ENCODE measurements at places on chromosomes 16 and 17.

GRCh38 chr16:78553268-78554039 lies 454.0 kb downstream of the WWOX start:
- DNase-seq, result no peak

DNA sequence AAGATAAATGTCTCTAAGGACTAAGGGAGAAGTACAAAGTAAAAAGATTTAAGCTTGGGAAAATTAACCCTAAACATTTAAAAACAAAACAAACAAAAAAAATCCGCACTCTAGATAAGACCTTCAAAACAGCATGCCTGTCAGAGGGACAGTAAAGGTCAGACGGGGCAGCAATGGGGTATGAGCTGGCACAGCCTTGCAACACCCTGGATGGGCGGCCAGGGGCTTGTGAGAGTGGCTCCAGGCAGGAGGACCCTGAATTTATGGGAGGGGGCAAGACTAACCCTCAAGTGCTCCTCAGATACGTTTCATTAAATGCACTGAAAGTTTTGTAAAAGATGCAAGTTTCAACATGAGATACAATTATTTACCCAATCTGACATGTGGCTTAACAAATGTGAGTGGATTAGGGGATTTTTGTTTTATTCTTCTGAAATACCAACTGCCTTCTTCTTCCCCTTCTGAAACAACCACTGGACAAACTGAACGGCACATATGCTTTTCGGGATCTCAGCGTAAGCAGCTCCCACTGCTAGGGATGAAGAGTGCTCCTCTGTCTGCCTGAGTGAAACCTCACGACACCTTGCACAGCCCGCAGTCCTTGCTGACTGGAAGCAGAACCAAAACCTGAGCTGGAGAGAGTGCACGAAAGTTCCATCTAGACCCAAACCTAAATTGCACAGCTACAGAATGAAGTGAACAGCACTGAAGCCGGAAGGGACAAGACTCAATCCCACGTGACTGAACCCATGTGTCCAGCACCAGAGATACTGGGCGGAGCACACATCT lies 128.4 kb downstream of the ANKRD11 start:
- DNase-seq, result no peak

DNA sequence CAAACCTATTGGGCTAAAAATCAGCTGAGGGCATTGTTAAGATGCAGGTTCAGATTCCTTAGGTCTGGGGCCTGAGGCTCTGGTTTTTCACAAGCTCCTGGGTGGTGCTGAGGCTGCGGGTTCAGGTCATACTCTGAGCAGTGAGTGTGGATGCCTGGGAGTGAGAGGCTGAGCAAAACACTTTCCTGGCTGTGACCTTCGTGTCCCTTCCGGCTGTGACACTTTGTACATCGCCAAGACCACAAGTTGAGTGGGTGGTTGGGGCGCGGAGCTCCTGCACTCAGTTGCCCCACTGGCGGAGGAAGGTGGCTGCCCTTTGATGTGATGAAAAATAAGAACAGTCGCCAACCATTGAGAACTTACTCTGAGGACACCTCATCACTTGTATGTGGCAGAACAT lies 24.8 kb downstream of the CCR7 start:
- no peak for DNase-seq

DNA sequence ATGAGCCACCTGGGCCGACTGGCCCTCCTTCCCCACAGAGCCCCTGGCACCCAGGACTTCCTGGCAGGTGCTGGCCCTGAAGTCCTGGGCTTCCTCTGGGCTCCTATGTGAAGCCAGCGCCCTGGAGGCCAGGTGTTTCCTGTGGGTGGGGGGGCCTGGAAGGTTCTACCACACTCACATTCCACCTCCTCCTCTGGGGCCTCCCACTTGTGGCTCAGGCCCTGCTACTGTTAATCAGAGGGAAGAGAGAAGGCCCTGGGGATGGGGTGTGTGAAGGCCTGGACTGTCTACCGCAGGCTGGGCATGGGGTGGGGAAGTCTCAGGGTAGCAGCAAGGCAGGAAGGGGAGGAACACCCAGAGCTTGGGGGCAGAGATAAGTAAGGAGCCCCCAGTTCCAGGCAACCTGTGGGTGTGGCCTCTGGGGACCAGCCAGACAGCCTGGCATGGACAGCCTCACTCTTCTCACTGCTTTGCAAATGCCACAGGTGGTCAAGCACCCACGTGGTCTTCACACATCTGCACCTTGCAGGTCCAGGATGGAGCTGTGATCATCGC lies 111.9 kb upstream of the TNRC6C start:
- no peak for DNase-seq

DNA sequence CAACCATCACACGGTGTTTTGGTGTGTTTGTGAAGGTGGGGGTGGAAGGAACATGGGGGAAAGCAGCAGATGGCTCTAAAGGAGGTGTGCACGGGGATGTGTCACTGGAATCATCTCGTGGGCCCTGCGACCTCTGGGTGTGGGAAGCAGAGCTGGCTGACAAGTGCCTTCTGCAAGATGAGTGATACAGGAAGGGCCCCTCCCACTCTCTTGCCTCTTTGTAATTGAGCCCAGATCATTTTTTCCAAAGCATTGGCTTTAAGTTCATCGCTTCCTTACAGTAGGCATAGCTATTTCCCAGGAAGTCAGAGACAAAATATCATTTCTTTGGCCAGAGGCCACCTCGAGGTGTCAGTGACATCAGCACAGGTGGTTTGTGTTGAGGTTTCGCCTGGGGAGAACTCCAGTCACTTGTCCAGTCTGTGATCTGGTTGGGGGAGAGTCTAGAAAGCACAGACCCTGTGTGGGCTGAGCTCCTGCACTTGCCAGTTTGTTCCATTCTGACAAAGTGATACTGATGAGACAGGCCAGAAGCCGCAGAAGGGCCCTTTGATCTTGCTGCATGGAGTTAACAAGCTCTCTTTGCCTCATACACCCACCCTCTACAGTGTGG lies 20.6 kb upstream of the SNTB2 start:
- DNase-seq, result peak; percentile 58

- peak; percentile 79 for DNase-seq
Observed at GRCh38 chr17:45341533-45342158, 24.8 kb upstream of the MAP3K14 start.

- no peak for DNase-seq
Observed at GRCh38 chr17:5816491-5817070, 232.3 kb upstream of the NLRP1 start.

- DNase-seq, result no peak
Observed at GRCh38 chr16:78794581-78795250, 695.3 kb downstream of the WWOX start.

DNA sequence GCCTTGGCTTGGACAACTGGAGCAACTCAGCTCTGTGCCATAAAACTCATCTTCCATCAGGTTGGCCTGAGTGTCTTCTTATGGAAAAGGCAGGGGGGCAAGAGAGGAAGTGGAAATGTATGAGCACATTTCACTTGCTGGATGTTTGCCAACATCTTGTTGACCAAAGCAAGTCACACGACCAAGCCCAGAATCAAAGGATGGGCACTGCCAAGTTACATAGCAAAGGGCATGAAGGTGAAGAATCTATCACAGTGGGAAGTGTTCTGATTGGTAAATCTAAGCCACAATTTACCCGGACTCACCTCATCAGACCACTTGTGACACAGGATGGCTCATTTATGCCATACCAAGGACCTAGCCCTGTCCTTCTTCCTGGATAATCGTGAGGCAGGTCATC lies 310.5 kb upstream of the IRX5 start:
- DNase-seq, result no peak

Measured in cardiac muscle cell (in vitro differentiated cells and primary cell).